ENCODE measurements at places on chromosomes 7 and 10. TPM values are rescaled to one million over a fixed set of nuclear protein-coding genes. Genes with fewer than 3 reads are reported as not detected.
A peak's percentile ranks its signal among the peaks of the same experiment; 100 is the strongest.

The SPDYE2 gene
- total RNA-seq: not detected

- no peak overlapping the region for H3K4me3 ChIP-seq
- peaks cover 10% of the 10 kb centered on the region for H3K4me1 ChIP-seq
- H3K27ac ChIP-seq: no peak overlapping the region
- DNase-seq: no peak
Observed at GRCh38 chr10:21950566-21950965, 53.0 kb downstream of the DNAJC1 start.

GRCh38 chr10:119575991-119576390 is 20.8 kb downstream of the TIAL1 start:
- H3K36me3 ChIP-seq: peaks cover 38% of the 10 kb centered on the region
- peak overlapping the region; percentile 81 for H3K27ac ChIP-seq
- H3K4me3 ChIP-seq: no peak overlapping the region
- peaks cover 19% of the 10 kb centered on the region for H3K4me1 ChIP-seq

The TRIM50 gene
- not detected for total RNA-seq

The H2BK1 gene
- total RNA-seq: not detected

The COL17A1 gene
- not detected for total RNA-seq

DNA sequence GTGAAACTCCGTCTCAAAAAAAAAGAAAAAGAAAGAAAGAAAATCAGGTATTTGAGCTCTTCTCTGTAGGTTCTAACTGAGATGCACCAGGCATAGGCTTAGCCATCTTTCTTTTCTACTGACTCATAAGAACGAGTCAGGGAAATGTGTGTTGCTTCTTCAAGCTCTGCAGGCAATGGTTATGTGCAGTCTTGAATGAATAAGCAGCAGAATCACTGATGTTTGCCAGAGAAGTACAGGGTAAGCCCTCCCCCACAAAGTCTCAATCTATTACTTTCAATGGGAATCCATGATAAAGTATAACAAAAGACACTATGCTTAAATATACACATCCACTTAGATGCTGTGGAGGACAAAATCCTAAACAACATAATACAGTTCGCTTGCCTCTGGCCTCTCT is 239.2 kb downstream of the PARD3 start:
- no peaks in the 10 kb centered on the region for H3K27me3 ChIP-seq
- H3K36me3 ChIP-seq: no peaks in the 10 kb centered on the region
- H3K4me1 ChIP-seq: no peaks in the 10 kb centered on the region
- DNase-seq: no peak

- no peak for DNase-seq
- H3K4me1 ChIP-seq: no peaks in the 10 kb centered on the region
- no peak overlapping the region for H3K27ac ChIP-seq
- H3K27me3 ChIP-seq: no peaks in the 10 kb centered on the region
- peaks cover 3% of the 10 kb centered on the region for H3K36me3 ChIP-seq
Observed at GRCh38 chr10:103077491-103078308, 115.4 kb downstream of the NT5C2 start.

GRCh38 chr7:39810710-39811109 is 139.3 kb upstream of the CDK13 start:
- H3K36me3 ChIP-seq: no peaks in the 10 kb centered on the region
- no peak overlapping the region for H3K27ac ChIP-seq
- H3K4me1 ChIP-seq: no peaks in the 10 kb centered on the region
- no peak for DNase-seq

GRCh38 chr10:113127261-113127900 is 177.3 kb downstream of the TCF7L2 start:
- no peak overlapping the region for H3K27ac ChIP-seq
- H3K4me3 ChIP-seq: no peak overlapping the region
- H3K27me3 ChIP-seq: peaks cover 31% of the 10 kb centered on the region

DNA sequence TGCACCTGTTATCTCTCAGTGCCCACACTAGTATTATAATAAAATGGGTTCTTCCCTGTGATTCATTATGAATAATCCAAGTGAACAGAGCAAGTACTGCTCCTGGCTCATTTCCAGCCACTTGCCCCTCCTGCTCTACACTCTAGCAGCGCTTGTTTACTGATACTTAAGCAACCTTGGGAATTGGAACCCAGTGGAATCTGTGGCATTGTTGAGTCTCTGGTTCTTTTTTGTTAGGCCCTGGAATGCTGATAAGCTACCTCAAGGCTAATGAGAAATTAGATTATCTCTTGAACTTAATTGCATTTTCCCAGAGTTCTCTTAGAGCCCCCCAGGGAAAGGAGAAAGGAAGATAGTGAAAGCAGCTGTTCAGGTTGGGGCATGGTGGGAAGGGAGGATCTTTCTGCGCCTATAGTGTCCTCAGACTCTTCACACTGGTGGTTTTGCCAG is 34.0 kb downstream of the PRKAR2B start:
- DNase-seq: no peak
- no peaks in the 10 kb centered on the region for H3K4me1 ChIP-seq
- H3K36me3 ChIP-seq: no peaks in the 10 kb centered on the region
- no peak overlapping the region for H3K27ac ChIP-seq
- H3K27me3 ChIP-seq: no peaks in the 10 kb centered on the region

The SKIDA1 gene
- 0.36 TPM for total RNA-seq

The NUTM2A gene
- 0.22 TPM for total RNA-seq
